ENCODE measurements at places on chromosomes 13 and 19. TPM values are rescaled to one million over a fixed set of nuclear protein-coding genes. Genes with fewer than 3 reads are reported as not detected.

KLHL1 gene
- total RNA-seq = not detected

MATK gene
- total RNA-seq = 9.2 TPM

C19orf85 gene
- total RNA-seq = not detected

MYO1F gene
- total RNA-seq = 187 TPM

TCF3 gene
- 94.6 TPM for total RNA-seq

DNA sequence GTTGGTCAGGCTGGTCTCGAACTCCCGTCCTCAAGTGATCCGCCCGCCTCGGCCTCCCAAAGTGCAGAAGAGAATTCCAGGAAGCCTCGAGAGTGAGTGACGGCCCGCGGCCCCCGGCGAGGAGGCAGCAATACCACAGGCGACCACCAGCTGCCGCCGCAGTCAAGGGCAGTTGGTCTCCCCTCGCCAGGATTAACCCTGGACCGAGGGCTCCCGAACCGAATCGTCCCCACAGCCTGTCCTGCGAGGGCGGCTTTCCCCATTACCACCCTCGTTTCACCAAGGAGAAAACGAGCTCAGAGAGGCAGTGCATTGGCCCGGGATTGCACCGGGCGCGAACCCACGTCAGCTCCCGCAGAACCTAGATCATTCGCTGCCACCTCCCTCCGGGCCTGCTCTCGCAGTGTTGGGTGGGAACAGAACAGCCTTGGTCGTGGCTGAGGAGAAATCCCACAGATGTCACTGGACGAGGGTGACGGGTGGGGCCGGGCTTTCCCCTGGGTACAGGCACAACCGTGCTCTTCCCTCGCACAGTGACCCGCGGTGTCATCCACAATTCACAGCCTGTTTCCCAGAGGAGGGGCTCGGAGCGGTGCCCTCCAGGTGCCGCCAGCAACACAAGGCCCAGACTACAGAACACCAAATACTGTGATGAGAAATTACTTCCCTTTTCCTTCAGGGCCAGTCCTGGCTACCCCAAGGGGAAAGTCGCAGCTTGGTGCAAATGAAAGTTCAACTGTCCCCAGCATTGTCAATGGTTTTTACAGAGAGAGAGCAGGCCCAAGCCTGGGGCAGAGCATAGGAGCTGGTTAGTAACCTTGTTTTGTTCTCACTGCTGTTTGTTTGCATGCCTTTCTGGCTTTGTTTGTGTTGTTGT is 24.8 kb downstream of the C2CD4C start:
- no peak for DNase-seq

GRCh38 chr19:44907613-44908012 is 2.0 kb downstream of the APOE start:
- DNase-seq = no peak

DNA sequence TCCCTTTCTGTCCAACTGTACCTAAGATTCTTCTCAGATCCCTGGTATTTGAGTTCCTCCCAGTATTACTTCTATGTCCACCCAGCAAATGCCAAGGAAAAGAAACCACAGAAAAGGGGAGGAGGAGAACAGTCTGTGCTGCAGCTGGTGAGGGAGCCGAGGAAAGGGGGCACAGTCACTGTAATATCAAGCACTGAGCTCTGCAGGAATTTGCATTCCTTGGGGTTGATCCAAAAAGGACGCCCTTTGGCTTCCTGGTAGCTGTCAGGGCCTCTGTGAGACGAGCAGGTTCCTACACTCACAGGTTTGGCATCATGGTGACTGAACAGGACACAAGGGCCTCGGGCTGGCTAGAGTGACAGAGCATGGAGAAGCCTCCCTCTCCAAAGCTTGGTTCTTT is 273.4 kb downstream of the NHLRC3 start:
- no peak for DNase-seq

- no peak for DNase-seq
Measured at GRCh38 chr13:30340331-30341250, 33.2 kb upstream of the KATNAL1 start.

GRCh38 chr19:46493236-46494145 is 2.2 kb downstream of the PNMA8B start:
- peak; percentile 58 for DNase-seq

DNA sequence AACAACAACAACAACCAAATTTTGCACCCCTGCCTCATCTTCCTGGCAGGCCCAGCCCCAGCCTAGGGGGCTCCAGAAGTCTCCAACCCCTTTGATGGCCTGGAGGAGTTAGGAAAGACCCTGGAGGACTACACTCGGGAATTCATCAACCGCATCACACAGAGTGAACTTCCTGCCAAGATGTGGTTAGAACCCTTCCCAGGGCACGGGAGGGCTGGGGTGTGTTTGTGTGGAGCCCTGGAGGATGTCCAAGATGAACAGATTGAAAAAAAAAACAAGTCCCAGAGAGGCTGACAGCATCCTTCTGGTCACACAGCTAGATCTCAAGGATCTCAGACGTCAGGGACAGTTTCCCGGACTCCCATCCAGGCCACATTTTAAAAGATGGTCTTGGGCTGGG is 13.3 kb downstream of the APOC1 start:
- no peak for DNase-seq

GRCh38 chr13:47277774-47278173 is 380.9 kb upstream of the HTR2A start:
- no peak for DNase-seq

- DNase-seq = no peak
Measured at GRCh38 chr13:110103026-110103425, 203.9 kb downstream of the COL4A1 start.

DNA sequence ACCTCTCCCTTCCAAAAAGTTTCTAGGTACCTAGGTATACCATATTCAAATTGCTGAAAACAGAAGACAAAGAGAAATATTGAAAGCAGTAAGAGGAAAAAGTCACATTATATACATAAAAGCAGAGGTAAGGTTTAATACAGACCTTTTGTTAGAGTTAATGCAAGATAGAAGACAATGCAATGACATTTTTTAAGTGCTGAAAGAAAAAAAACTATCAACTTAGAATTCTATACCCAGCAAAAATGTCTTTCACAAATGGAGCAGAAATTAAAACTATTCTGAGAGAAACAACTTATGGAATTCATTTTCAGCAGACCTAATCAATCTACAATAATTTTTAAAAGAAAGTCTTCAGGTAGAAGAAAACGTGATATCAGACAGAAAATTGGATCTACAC is 77.2 kb downstream of the CRYL1 start:
- DNase-seq = no peak

DNA sequence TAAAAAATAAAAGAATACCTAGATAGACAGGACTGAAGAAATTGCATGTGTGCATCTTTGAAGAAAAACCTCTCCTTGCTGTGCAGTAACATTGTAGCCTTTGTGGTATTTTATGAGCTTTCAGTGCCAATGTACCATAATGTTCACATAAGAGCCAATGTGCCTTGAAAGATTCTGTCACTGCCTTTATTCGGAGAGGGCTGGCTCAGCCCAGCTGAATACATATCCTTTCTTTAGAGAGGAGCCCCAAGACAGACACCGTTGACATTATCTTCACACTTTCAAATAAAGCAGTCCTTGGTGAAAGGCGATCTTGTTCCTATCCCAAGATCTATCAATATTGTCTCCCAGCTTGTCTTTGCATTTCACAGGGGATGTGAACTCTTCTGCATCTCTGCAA is 18.5 kb upstream of the CNMD start:
- no peak for DNase-seq

- DNase-seq = no peak
Measured at GRCh38 chr13:28626266-28626665, 32.7 kb upstream of the POMP start.

GRCh38 chr13:73547239-73547638 is 488.4 kb downstream of the KLF5 start:
- DNase-seq = no peak

DNA sequence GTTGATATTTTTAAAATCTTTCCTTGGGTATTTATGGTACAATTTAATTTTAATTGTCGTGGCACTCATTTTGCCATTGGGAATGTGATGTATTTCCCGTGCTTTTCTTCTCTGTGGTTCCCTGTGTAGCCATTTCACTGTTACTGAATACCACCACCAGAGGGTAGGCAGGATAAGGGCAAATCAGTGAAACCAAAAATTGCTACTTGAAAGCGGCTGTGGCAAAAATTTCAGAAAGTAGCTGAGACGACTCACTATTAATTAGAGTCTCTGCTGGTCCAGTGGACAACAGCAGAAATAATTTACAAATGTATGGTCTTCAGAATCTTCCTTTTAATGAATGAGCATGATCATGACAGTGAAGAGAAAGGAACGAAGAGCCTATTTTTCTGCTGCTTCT is 34.4 kb upstream of the MIR17HG start:
- DNase-seq = peak; percentile 3

DNA sequence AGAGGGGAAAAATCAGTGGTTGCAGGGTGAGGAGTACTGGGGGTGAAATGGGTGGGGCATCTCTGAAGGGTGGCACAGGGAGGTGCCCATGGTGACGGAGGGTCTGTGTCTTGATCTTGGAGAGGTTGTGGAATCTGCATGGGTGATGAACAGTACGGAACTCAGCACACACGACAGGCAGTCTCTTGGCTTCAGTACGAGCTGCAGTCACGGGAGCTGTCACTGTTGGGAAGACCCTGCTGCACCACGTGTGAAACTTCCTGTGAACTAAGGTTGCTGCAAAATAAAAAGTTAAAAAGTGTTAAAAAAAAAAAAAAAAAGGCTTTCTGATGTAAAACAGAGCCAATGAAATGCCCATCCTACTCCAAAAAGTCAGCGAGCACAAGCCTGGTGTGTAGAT is 34.3 kb downstream of the TEX29 start:
- DNase-seq = no peak

DNA sequence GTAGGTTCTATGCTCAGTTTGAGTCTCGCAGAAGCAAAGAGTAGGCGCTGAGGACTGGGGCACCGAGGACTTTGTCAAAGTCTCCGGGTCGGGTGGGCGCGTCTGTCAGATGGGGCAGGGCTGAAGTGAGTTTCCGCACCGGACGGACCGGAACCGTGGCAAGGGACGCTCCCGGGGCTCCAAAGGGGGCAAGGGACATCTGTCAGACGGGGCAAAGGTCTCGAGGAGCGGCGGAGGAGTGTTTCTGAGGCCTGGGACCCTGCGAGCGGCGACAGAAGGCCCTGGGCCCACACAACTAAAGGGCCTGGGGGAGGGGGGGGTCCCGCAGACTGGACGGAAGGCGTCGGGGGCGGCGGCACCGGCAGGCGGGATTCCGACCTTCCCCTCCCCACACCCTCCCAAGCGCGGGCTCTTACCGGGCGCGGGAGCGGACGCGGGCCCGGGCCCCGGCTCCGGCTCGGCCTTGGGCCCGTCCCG is 13.3 kb upstream of the AKAP8L start:
- no peak for DNase-seq

DNA sequence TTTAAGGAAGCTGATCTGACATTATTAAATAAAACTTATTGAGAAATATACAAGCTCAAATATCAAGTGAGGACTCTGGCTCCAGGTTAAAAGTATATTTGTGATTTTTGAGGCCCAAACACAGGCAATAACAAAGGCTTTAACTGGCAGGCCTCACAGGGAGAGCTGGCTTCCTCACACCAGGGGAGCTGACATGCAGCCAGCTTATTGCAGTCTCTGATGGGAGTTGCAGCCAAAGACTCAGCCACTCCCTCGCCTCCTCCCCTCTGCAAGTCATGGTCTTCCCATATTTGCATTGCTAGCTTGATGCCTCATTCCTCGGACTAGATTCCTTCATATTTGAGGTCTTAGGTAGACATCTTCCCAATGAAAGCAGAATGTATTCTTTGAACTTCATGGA is 647.1 kb upstream of the SLITRK6 start:
- DNase-seq = no peak
